Thymus (tissue), 14 donors: ENCODE measurements at places on chromosomes 7 and 10.

GRCh38 chr7:129423700-129424410, 10.4 kb upstream of the STRIP2 start:
- H3K36me3 ChIP-seq: peaks cover 7% of the 10 kb centered on the region
- DNase-seq: no peak
- H3K4me1 ChIP-seq: no peaks in the 10 kb centered on the region
- no peak overlapping the region for H3K27ac ChIP-seq
- H3K4me3 ChIP-seq: no peak overlapping the region

DNA sequence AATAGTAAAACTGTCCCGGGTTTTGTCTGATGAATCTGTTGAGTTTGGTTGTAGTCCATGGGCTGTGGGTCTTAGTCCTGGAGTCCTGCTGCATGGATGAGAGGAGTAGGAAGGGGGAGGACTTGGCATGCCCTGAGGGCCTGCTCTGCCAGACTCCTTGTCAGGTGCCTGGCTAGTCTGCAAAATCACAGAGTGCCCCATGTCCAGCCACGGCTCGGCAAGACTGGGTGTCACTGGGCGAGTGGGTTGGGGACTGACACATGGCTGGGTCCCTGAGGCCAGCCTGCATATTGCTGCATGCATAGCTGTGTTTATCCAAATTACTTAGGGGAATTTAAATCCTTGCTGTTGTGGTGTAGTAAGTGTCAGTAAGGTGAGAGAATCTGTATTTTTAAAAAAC, 9.7 kb downstream of the MINDY4 start:
- H3K36me3 ChIP-seq: no peaks in the 10 kb centered on the region
- H3K4me1 ChIP-seq: no peaks in the 10 kb centered on the region
- H3K4me3 ChIP-seq: no peak overlapping the region
- no peak for DNase-seq

DNA sequence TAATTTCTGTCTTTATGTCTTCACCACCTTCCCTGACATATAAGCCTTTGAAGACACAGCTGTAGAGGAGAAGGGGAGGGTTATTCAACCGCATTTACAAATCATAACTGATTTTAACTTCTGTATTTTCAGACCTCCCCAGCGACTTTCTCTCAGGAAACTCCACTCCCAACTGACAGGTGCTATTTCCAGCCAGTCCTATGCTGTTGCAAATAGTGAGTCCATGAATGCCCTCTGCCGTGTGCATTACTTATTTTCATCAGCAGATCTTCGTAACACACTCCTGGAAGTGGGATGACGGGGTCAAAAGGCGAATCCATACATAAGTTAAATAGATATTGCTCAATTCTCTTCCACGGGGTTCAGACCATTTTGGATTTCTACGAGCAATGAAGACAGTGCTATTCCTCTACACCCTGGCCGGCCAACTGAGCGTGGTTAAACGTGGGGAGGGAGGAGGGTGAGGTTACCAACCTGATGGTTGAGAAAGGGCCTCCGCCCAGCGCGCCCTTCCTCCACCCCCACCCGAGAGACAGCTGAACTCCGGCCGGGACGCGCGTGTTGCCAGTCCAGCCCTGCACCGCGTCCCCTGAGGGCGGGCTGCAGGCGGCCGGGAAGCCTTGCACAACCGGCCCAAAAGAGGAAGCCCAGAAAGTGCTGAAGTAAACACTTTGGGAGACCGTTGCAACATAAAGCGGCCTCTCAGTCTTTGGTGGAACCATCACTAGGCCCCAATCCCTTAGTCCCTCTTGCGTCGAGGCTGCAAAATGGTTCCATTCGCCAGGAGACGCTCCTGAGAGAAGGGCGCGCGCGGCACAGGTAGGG, at the start of gene APBB1IP:
TSS of gene APBB1IP (plus strand) at position 705 of the 825 bp plus-strand sequence. CDS start 53,986 bp downstream, outside the sequence.
- no peaks in the 10 kb centered on the region for H3K27me3 ChIP-seq
- no peaks in the 10 kb centered on the region for H3K36me3 ChIP-seq
- DNase-seq: peak; percentile 93
- peak within 1 kb of the TSS; percentile 95 for H3K4me3 ChIP-seq

DNA sequence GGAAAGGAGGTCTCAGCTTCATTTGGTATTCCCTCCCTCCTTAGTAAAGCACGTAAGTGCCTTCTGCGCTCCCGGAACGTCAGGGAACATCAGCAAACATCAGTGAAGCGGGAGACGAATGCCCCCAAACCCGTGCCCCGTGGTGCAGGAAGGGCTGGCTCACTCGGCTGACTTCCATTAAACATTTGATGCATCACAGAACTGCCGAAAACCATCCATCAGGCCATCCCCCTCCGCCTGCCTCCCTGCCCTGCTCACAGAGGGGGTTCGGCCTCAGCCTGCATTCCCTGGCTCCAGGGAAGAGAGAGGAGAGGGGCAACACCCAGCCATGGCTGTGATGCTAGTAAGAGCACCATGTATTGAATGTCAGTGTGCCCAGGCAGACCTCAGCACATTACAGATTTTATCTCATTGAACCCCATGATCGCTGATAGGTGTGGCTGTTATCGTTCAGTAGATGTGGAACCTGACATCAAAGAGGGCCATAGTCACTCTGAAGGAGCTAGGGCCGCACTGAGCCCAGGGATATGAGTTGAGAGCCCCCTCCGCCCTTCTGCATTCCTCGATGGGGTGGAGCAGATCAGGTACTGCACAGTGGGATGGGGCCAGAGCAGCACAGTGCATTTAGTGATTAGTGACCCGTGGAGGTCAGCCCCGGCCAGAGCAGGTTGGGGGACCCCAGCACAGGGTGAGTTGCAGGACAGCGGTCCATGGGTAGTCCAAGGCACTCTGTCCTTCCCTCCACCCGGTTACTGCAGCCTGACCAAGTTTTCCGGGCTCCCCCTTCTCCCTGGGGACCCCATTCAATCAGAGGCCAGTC, 146.4 kb downstream of the RPS24 start:
- no peak overlapping the region for H3K27ac ChIP-seq
- no peaks in the 10 kb centered on the region for H3K36me3 ChIP-seq
- peaks cover 6% of the 10 kb centered on the region for H3K27me3 ChIP-seq
- peaks cover 8% of the 10 kb centered on the region for H3K4me1 ChIP-seq
- no peak overlapping the region for H3K4me3 ChIP-seq
- DNase-seq: no peak
